ENCODE measurements at places on chromosomes 5 and 9.

DNA sequence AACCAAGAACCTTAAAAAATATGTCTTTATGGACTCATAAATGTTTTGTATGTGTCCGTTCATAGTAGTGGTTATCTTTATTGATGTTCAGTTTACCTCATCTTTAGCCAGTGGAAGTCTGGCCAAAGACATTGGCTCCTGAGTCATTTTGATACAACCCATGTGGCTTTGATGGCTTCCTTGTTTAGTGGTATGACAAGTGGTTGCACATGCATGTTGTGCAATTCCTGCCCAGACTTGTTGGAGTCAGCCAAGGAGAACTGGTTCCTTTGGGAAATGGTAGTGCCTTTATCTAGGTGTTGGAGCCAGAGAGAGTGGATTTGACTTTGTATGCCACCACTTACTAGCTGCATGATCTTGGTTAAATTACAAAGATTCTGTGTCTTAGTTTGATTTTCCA, 94.3 kb downstream of the RPS23 start:
- DNase-seq: no peak

DNA sequence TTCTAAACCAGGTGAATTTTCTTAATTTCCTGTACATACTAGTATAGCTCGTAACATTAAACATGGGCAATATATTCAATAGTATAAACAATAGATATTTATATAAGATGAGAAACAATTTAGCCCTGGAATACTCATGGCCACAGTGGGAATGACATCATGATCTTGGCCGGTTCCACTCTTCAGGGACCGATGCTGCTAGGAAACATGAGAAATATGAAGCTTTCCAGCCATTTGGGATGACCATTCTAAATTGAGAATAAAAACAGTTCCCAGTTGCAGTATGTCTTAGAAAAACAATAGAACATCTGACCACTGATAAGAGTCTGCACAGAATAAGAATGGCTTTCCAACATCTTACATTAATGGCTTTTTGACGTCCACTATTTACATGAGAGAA, 33.3 kb upstream of the SLCO6A1 start:
- peak; percentile 51 for DNase-seq

DNA sequence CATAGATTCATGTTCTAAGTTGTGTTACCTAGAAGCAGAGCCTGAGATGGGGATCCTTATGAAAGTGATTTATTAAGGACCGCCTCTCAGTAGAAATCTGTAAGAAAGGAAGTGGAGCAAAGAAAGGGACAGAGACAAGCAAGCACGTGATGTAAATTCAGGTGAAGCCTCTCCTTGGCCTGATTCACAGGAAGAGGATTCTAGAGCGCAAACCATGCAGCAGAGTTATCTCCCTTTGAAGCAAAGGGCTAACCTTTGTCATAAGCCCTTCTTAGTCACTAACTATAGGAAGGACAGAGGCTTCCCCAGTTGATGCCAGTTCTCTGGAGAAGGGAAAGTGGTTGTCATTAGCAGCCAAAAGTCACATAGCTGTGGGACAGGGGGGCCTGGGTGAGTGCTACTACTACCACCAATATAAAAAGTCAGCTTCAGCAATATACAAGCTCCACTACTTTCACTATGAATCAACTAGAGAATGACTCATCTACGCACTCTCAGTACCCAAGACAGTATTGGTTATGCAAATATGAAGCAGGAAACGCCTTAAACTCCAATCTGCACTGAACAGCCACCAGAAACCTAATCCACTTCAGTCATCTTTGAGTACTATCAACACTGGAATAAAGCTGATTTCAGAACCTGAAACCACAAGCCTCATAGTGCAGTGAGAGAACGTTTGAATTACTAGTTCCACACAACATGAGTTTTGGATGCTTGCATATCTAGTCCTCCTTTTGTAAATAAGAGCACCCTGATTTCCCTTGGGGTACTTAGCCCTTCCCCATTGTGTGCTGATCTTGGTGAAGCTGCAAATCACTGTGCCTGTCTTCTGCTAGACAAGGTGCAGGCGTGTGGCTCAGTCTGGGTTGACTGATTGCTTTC, 162.7 kb downstream of the ZNF608 start:
- DNase-seq: no peak

GRCh38 chr5:141491323-141492167, 2.7 kb downstream of the PCDHGC5 start:
- no peak for DNase-seq

- no peak for DNase-seq
These were observed 285.9 kb downstream of the ARL15 start for GRCh38 chr5:54024466-54024865.

GRCh38 chr5:125186911-125187375, 440.5 kb upstream of the ZNF608 start:
- no peak for DNase-seq

DNA sequence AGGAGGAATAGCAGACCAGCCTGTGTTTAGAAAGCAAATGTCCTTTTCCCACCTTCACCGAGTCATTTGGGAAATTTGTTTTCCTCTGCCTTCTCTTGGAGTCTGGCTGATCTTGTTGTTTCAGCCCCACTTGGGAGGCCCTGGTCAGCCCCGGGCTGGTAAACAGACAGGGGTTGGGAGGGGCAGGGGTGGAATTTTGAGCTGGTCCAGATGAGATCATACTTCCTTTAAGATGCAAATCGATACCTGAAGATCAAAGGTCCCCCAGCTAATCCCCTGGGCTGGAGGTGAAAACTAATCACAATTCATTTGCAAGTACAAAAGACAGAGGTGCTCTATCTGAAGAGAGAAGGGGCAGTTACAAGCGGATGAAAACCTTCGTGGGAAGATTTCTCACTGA, 118.4 kb downstream of the PAPPA start:
- DNase-seq: no peak

GRCh38 chr5:149153751-149154610, 12.7 kb downstream of the ABLIM3 start:
- DNase-seq: peak; percentile 75

DNA sequence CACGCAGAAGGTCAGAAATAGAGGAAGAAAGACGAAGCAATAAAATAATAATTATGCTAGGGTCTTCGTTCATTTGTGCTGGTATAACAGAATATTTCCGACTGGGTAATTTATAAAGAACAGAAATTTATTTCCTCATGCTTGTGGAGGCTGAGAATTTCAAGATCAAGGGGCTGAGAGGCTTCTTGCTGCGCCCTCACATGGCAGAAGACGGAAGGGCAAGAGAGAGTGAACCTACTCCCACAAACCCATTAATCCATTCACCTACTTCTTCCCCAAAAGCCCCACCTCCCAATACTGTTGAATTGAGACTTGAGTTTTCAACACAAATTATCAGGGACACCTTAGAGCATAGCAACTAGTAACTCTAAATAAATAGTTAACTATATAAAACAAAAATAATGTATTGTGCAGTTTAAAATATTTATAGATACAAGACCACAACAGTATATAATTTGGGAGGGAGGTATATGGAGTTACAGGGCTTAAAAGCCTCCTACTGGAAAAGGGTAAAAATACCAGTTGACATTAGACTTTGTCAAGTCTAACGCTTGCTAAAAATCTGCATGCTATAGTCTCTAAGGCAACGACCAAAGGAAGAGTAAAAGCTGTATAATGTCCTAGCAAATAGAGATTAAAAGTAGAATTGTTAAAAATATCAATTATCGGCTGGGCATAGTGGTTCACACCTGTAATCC, 40.3 kb upstream of the NAA35 start:
- no peak for DNase-seq

- no peak for DNase-seq
These were observed 35.3 kb downstream of the LYRM7 start for GRCh38 chr5:131206061-131206460.

DNA sequence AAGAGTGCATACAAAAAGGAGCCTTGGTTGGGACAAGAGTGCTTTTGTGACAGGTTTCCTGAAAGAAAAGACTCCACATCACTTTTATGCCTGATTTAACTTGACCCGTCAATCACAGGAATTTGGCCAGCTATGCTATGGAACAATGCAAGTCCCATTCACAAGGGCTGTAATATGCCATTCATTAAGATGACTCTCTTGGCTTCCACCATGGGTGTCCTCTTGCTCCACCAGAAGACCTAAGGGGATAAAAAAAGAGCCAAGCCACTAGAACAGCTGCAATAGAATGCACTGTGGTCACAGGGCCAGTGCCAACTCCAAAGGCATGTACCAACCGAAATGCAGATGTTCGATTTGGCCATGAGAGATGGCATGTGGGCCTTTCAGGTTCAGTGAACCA, 480.1 kb upstream of the MPDZ start:
- no peak for DNase-seq

DNA sequence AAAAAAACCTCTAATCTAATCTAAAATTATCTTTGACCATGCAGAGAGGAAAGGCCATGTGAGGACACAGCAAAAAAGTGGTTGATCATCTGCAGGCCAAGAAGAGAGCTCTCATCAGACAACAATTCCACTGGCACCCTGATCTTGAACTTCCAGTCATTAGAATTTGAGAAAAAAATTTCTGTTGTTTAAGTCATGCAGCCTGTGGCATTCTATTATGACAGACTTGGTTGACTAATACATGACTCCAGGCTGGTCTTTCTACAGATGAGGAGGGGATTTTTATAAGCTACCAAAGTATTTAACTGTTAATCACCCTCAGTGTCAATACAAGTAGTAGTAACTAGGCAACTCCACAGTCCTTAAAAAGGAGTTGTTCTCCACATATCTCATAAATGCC, 358.5 kb upstream of the RGMB start:
- no peak for DNase-seq

DNA sequence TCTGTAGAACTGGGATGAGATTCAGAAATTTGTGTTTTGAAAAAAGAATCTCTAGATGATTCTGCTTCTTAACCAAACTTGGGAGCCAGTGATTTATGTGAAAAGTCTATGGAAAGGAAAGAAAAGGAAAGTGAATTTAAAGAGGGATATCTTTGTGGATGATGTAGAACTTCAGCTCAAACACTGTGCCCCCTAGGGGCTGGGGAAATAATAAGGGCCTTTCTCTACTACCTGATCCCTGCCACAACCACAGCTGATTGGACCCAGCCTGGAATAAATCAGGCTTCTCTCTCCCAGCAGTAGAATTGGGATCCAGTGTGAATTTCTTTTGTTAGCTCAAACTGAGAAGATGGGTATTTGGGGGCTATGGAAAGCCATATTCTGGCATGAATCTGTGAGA, 155.0 kb downstream of the PRELID2 start:
- no peak for DNase-seq

- DNase-seq: no peak
These were observed 107.7 kb downstream of the LIFR start for GRCh38 chr5:38448568-38449350.

DNA sequence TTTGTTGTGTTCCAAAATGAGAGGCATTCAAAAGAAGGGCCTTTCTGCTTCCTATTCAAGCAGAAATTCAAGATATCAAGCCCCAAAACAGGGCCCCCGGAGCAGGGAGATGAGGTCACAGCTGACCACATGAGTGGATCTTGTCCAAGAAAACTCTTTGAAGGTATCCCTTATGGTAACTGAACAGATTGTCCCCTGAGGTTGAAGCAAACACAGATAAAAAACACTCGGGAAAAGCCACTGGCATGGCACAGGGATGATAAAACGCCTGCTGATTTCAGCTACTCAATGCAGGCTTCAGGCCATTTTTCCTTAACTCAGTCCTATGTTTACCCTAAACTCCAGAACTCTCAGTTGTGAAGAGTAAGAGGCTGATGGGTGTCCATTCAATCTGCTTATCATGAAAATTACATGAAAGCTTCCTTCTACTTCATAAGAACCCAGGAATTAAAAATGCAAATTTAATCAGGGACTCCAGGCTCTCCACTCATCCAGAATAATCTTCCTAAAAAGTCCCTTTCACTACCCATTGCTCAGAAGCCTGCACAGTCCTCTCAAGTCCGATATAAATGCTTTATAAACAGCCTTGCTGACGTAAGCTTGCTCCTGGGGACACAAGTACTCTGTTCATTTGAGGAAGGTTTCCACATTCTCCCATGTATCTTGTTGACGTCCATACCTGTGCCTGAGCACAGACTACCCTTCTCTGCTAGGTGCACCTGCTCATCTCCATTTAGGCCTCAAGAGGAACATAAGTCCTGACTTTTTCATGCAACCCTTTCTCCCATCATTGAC, 35.9 kb upstream of the SLC1A3 start:
- DNase-seq: no peak

DNA sequence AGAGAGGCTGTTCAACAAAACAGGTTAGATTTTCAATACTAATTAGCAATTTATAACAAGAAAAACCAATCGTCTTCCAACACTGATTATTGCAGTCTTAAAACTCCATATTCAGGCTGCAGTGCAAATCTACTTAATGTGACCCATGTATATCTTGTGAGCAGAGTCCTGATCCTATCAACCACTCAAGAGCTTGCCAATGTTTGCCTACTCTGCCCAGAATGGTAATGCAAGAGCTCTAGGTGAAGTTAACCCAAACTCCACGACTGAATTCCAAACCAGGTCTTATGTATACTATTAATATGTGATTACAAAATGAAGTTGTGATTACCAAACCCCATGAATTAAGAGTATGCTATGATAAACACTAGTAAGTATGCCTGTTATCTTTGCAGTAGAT, 17.1 kb downstream of the EFNA5 start:
- DNase-seq: no peak

GRCh38 chr5:75571547-75571946, 39.7 kb upstream of the ANKDD1B start:
- DNase-seq: no peak

DNA sequence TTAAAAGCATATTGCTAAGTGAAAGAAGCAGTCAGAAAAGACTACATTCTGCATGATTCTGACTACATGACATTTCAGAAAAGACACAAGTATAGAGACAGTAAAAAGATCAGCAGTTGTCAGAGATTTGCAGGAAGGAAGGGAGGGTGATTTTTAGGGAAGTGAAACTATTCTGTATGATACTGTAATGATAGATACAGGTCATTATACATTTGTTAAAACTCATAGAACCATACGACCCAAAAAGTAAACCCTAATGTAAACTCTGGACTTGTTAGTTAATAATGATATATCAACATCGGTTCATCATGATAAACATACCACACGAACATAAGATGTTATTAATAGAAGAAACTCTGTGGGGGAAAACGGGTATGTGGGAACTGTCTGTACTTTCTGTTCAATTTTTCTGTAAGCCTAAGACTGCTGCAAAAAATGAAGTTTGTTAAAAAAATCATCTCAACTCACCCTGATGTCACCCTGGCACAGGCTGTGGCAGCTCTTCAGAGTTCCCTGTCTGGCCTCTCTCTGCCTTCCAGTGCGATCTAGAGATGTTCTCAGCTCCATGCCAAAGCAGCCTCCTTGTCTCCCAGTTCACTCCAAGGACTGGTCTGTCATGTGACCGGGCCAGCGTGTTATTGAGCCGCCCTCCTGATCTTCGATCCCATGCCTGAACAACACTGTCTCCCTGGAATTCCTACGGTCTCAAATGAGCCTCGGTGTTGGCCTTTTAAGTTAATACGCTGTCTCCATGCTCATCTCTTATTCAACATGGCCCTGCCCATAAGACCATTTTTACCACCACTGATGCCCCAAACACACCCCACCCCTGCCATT, 35.4 kb downstream of the PRLR start:
- peak; percentile 22 for DNase-seq

GRCh38 chr5:135832941-135833920, 1.2 kb upstream of the SLC25A48 start:
- no peak for DNase-seq

GRCh38 chr5:66322786-66323528, 178.9 kb downstream of the SREK1 start:
- no peak for DNase-seq
